Activated T-helper 1 cell treated with anti-CD3 and anti-CD28 coated beads, Interleukin-2, amount 50 U/mL, for 16 hours (primary cell): ENCODE measurements at places on chromosomes 7 and 10.

- DNase-seq = no peak
These were observed 16.1 kb upstream of the NFKB2 start for GRCh38 chr10:102379383-102379782.

GRCh38 chr7:118311121-118311836 is 86.8 kb downstream of the ANKRD7 start:
- no peak for DNase-seq

DNA sequence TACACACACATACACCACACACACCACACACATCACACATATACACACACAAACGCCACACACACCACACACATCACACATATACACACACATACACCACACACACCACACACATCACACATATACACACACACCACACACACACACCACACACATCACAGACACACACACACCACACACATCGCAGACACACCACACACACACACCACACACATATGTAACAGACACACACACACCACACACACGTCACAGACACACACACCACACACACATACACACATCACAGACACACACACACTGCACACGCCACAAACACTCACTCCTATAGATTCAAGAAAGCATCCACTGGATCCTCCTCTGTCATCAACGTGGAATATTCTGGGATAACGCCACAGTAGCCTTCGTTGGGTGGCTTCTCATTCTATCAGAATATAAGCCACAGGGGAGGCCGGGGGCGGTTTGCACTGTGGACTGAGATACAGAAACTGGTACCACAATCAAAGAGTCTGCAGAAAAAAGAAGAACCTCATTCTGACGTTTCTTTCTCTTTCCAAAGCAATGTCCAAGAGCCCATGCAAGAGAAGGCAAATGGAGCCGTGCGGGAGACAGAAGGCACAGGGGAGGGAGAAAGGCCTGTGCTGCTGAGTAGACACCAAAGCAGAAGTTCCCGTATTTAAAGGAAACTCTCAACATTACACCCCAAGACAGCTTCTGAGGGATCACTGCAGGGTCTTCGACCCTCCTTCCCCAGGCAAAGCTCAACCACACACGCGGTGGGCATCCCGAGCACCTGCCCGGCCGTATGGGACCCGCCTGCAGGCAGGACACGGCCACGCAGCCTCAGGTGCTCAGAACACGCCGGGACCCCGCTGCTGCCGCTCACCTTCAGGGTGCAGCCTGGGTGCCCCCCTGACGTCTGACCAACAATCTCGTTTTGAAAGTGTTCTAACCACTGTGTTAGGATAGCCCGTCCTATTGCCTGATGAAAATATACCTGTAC is 321.2 kb downstream of the DNAJB6 start:
- DNase-seq = no peak

DNA sequence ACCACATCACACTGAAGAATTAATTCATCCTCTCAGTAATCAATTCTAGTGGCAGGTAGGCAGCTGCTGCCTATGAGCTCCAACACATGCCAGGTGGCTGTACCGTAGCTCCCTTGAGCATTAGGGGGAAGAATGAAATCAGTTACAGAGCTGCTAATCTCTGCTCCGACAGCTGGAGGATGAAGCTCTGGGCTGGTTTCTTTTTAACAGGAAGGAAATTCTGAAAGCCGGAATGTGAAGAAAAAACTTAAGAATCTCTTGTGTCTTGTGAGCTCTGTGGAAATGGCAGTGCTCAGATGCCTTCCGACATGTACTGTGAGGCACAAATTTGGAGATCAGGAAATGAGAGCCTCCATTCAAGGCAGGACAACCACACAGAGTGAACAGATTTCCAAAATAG is 2.8 kb upstream of the AHCYL2 start:
- DNase-seq = no peak

DNA sequence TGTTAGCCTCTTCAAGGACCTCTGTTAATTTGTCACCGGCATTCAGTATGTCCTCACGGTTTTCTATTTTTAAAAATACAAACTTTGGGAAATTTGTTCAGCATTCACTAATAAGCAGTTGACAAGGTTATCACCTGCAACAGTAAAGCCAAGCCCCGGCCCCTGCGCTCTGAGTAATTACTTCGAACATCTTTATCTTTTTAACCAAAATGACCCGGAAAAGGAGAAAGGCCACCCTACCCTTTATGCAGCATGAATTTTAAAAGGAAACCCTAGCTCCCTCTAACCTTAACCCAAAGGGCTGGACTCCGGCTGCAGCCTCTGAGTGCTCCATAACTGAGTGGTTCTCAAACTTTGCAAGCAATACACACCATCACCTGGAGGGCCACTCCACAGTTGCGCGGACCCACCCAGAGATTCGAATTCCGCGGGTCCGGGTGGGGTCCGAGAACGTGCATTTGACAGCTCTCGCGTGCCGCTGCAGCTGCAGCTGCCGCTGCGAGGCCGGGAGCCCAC is 940 bp downstream of the NSMCE4A start:
- DNase-seq = no peak

- DNase-seq = no peak
These were observed 81.8 kb downstream of the SGMS1 start for GRCh38 chr10:50541921-50542320.

GRCh38 chr10:73248259-73248724 is 1.2 kb upstream of the DNAJC9 start:
- no peak for DNase-seq

- no peak for DNase-seq
These were observed 298.6 kb upstream of the MTPN start for GRCh38 chr7:136275794-136276193.

DNA sequence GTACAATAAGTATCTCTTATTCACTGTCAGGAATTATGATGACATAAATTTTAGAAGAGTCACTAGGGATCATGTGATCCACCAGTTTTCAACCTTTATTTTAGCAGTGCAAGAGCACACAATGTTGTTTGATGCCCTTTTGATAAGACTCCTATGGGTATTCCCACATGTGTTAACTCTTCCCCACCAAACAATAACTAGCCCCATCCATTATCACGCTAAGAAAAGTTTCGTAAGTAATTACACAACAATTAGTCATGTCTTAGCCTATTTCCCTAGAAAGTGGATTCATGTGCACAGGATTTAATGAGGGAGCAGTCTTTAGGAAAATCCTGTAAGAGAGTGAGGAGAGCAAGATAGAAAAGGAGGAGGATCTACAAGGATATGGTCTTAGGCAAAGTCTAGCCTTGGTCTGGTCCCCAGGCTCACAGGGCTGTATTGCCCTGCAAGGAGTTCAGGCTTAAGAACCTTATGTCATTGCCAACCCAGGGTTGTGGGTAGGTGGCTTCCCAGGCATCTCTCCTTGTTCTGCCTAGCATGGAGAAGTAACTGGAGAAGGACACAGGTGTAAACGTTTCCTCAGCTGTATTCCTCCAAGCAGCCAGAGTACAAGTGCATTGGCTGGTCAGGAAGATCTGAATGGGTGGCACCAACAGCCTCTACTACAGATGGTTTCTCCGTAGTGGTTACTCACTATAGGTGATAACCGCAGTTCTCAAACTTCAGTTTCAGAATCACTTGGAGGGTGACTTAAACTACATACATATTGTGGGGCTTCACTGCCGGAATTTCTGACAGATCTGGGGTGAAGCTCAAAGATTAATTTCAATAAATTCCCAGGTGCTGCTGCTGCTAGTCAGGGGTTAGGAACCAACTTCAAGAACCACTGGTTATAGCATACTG is 574.5 kb downstream of the SUGCT start:
- no peak for DNase-seq

- DNase-seq = no peak
These were observed 133.7 kb downstream of the TFPI2 start for GRCh38 chr7:93756890-93757289.

DNA sequence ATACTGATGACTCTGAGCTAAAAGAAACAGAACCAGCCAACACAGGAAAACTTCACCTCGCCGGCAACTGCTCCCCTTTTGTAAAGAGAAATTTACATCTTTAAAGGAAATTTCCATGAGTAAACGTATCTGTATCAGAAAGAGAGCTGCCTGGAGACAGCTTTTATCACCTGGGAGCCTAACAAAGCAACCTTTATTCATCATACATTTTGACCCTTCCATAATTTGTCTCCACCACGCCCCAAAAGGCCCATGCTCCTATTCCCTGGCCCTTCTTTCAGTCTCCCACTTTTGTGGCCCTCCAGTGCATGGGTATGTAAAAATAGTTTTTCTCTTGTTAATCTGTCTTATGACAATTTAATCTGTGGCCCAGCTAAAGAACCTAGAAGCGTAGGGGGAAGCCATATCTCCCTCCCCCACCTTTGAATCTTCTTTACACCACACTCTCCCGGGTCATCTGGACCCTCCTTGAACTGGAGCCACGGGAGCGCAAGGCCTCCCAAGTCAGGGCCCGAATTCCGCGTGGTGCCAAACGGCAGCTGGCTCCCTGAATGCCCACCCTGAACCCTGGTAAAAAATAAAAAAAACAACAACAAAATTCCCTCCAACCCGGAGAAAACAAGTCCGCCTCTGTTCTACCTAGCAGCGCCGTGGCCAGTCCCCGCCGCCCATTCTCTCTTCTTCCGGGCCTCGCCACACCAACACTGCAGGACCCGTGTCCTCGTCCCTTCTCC is 15.4 kb upstream of the FKBP9 start:
- DNase-seq = no peak

DNA sequence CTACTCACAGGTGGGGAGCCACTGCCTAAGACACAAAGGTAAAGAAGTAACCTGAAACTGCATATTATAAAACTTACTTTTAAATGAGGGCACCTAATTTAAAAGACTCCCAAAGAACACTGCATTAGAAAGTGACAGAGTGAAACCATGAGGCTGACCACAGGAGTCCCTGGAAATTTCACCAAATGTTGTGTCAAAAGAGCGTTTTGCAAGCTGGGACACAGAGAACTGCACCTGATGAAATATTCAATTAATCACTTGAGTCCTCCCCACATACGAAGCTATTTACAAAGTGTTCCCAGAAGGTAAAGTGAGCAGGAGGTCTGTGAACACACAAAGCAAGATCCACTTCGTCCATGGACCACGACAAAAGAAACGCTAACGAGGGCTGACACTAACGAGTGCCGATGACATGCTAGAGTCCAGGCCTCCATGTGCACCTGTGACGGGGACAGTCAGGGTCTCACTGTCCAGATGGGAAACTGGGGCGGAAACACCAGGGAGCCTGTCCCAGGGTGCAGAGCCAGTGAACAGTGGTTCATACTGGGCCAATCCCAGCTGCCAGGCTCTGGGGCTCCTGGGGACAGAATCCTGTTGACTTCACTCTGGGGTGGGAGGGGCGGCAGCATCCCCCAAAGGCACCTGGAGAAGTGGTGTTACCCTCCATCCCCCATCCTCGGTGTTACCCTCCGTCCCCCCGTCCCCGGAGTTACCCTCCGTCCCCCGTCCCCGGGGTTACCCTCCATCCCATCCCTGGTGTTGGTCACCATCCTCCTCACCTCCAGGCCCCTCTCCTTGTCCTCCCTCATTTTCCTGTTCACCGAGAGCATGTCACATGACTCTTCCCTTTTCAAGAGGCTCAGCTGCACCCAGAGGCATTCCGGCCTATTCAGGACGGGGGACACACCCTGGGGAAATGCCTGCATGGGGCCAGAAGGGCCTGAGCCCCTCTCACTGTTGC is 63.4 kb downstream of the DIP2C start:
- no peak for DNase-seq

DNA sequence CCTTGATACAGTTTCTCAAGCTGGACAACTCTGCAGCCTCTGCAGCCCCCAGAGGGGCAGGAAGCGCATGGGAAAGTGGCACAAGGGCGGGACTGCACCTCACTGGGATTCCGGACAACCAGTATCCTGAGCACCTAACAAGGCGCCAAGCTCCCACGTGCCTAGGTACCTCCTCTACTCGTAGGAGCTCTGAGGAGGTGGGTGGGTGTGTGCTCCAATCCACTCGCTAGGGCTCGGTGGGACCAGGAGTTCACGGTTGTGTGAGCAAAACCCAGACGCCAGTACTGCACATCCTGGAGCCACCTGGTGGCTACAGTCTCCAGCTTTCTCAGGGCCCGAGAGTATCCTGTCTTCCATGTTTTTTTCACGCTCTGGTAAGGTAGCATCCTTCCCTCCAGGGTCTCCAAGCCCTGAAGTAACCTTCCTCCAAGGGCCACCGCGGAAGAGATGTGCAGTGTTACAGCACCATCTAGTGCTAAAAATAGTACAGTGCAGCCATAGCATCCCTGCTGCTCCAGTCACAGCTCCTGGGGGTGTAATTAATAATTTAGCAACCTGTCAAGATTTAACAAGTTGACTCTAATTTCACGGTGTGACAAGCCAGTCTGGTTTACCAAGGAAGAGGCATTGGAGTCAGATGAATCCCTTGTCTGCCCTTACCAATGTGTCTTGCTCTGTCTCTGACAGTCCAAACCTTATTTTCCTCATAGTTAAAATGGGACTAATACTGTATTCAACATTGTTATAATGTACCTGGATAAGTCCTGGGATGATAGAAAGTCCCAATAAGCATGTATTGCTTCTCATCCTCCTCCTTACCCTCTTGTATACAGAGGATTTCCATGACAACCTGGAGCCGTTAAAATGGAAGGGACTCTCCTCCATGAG is 70.4 kb downstream of the HERPUD2 start:
- no peak for DNase-seq

DNA sequence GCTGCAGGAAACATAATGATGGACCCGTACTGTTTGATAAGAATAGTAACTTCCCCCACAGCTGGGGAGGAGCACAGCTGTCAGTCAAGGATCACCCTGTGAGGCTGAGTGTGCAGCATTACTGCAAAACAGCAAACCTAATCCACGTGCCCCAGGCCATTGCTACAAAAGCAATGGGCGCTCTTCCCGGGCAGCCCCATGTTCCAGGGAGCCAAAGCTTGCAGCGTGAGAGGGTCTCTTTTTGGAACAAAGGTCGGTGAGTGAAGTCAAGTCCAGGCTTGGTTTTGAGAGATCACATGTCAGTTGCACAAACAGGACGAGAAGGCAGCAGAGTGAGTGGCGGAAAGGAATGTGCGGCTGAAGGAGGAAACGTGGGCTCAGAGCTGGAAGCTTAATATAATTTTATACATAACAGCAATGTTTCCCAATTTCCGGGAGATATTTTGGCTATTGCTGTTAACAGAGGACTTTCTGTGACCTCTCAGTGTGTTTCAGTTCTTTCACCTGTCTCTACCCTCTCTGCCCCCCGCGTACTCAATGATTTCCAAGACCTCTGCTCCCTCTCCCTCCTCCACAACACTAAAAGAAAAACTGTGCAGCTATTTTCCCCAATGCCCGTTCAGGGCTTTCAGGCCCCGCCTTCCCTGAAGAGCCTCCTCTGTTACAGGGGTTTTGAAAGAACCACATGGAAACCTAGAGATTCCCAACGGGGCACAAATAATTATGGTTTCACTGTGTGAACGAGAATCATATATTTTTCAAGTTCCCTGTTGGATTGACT is 128.9 kb downstream of the MTPAP start:
- no peak for DNase-seq

GRCh38 chr7:1646957-1647891 is 22.9 kb upstream of the ELFN1 start:
- DNase-seq = no peak

GRCh38 chr10:69866246-69866687 is 64.6 kb downstream of the COL13A1 start:
- no peak for DNase-seq

- DNase-seq = no peak
These were observed 107.7 kb downstream of the ICA1 start for GRCh38 chr7:8154272-8154671.
